CD8-positive, alpha-beta T cell (primary cell): ENCODE measurements at places on chromosomes 4 and X.

DNA sequence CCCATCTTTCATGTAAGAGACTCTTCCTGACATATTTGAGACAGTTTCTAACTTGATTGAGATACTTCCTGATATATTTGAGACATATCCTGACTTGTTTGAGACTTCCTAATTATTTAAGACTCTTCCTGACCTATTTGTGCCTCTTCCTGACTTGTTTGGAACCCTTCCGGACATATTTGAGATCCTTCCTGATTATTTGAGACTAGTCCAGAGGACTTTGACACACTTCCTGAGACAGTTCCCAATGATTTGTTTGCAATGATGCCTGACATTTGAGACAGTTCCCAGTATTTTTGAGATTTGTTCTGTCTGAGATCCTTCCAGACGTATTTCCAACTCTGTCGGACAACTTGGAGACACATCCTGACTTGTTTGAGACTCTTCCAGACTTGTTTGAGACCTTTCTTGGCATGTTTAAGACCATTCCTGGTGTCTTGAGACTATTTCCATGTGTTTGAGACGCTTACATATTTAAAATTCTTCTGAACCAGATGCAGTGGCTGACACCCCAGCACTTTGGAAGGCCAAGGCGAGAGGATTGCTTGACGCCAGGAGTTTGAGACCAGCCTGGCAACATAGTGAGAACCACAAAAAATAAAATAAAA is 118.9 kb upstream of the USP9X start:
- no peak for DNase-seq

DNA sequence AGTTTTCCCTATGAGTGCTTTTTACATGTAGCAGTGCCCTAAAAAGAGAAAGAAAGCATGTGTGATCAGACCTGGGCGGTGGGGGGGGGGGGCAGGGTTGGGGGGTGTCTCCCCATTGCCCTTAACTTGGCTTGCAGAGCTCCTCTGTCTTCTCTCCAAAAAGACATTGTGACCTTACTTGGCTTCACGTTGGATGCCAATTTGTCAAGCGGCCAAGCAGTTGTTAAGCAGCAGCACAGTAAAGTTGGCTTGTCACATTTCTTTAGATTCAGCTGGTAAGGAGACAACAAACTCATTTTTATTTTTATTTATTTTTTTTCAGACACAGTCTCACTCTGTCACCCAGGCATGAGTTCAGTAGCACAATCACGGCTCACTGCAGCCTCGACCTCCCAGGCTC is 57.3 kb upstream of the ZNF157 start:
- no peak for DNase-seq

GRCh38 chr4:140158365-140159030 is 4.5 kb upstream of the MAML3 start:
- no peak for DNase-seq

- no peak for DNase-seq
These were observed 49.9 kb upstream of the SRD5A3 start for GRCh38 chr4:55296096-55296495.

DNA sequence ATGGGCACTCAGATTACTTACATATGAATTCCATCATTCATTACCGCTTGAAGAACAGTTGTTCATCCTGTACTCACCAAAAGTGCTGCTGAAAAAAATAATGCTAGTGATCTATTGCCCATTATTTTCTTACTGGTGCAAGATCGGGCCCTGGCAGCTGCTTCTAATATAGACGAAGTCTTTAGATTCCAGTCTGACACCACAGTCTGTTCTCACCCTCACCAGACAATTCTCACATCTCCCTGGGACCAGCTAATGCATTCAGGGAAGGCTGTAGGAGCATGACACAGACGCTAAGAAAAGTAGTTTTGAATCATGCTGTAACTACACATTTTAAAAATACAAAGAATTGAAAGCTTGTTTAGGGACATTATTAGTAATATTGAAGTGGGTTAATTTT is 13.8 kb downstream of the GEMIN8 start:
- no peak for DNase-seq

- DNase-seq: no peak
These were observed 230.6 kb downstream of the PCDH7 start for GRCh38 chr4:30950737-30951136.

DNA sequence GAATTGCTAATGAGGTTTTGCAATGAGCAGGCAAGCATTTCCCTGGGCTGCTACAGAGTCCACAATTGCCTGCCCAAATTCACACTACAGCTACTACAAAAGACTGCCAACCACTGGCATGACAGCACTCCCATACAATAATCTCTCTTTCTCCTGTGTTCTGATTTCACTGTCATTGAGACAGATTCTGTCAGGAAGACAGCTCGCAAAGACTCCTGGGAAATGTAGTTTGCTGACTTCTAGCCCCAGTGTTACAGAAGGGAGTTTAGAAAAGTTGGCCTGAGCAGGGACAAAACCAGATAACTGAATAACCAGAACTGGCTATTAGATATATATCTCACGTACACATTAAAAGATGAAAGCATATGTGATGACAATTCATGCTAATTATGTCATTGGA is 1231.3 kb upstream of the PRKX start:
- DNase-seq: no peak

GRCh38 chr4:67393699-67394281 is 151.5 kb downstream of the CENPC start:
- no peak for DNase-seq

DNA sequence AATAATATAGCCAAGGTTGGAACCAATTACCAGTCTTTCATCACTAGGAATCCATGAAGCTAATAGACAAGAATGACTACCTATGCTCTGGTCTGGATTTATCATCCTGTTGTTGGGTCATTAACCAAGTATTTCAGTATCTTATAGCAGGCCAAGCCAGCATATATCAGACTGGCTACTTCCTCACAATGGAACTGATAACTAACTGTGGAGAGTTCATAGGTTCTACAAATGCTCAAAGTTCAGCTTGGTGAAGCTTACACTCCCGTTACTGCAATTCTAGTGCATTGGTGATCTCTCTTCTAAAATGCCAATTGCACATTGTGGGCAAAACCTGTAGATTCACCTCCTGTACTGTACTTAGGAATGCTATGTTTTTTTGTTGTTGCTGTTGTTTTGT is 4.8 kb downstream of the TRPC5OS start:
- DNase-seq: no peak

DNA sequence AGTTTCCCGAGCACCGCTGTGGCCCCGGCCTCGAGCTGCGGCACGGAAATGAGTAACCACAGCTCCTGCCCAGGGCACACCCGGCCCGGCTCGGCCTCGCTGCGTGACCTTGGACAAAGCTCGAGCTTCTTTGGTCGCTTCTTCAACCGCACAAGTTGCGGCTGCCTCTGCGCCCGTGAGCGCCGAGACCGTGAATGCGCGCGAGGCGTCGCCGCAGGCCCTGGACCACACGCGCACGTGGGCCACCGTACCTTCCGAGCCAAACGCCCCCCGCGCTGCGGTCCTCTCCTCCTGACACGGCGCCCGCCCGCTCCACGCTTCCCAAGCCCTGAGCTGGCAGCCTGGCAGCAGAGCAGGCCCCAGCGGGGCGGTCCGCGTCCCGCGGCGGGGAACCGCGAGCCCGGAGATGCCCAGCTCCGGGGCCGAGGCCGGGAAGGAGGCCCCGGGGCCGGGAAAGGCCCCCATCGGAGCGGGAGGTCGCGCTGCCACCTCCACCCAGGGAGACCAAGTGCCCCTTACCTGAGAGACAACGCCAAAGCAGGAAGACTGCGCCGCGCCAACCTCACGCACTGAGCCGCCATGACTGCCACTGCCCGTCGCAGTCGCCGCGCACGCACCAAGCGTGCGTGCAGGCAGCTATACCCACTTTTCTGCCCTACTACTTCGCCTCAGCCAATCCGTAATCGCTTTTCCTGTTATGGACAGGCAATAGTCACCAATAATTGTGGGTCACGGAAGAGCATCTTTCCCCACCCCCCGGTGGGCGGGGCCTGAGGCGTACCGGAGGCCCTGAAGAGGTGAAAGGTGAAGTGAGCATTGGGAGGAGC is at the start of gene GRPEL1:
Gene GRPEL1 (minus strand): TSS at position 613 of the 827 bp plus-strand sequence. CDS start 32 bp downstream, at position 581.
- DNase-seq: peak; percentile 100

DNA sequence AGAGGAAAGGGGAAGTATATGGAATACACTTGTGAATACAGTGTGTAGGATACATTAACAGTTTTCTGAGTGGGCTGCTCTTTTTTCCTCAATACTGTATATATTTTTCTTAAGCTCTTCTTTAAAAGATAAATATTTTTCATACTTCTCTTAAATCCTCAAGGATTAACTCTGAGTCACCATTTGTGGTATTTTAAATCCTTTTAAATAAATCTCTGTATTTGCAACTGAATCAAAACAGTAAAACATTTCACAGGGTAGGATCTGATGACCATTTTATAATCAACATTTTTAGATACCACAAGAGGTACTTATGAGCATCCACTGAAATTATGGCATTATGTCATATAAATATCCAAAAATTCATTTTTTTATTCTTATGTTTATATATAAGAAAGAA is 87.6 kb downstream of the GAB1 start:
- no peak for DNase-seq

GRCh38 chrX:31213941-31214340 is 142.1 kb upstream of the FTHL17 start:
- DNase-seq: no peak

GRCh38 chrX:139475432-139475831 is 55.1 kb upstream of the F9 start:
- DNase-seq: no peak

- DNase-seq: no peak
These were observed 76.1 kb downstream of the SORBS2 start for GRCh38 chr4:185735866-185736400.

GRCh38 chr4:148048598-148048997 is 316.7 kb downstream of the ARHGAP10 start:
- no peak for DNase-seq

DNA sequence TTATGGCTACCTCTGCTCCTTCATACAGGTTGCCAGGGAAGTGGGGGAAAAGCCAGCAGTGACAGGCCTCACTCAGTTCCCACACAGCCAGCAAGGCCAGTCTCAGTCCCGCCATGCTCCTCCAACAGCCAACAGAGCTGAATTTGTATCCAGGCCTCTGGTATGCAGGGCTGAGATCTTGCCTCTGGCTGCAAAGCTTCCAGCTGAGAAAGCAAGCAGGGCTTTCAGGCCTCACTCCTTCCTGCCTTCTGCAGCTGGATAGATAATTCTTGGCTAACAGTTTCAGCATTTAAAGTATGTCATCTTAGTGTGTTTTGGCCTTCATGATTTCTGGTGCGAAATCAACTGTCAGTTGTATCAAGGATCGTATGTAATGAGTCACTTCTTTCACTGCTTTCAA is 103.6 kb downstream of the GNL3L start:
- DNase-seq: no peak

DNA sequence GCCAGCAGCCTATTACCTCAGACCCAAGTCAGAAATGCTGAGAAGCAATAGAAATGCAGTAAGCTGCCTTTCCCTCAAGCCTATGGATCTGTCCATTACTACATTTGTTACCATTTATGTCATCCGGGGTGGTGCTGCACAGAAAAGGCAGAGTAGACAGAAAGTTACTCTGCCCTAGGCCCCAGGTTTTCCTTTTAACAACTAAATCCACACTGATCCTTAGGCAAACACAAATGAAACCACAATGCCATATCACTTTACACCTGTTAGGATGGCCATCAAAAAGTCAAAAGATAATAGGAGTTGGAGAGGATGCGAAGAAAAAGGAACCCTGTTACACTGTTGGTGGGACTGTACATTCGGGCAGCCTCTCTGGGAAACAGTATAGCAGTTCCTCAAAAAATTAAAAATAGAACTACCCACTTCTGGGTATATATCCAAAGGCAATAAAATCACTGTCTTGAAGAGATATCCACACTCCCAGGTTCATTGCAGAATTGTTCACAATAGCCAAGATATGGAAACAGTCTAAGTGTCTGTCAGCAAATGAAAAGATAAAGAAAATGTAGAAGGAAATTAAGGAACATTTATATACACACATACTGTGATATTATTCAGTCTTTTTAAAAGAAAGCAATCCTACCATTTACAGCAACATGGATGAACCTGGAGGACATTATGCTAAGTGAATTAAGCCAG is 186.3 kb downstream of the NWD2 start:
- DNase-seq: no peak

- no peak for DNase-seq
These were observed 27.1 kb downstream of the AWAT2 start for GRCh38 chrX:70022616-70023015.

DNA sequence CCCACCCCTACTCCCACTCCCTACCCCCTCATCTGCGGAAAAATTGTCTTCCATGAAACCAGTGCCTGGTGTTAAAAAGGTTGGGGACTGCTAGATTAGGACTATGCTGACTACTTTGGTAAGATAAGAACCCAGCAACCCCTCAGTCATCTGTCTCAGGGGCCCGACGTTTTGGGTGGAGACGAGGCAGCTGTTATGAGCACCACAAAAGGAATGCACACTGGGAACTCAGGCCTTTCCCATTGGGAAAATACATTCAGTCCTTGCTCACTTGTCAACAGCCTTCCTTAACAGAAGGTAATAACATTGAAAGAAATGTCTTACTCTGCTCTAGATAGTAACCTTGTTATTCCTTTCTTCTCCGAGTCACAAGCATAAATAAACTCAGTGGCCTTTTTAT is 310.8 kb downstream of the AFF2 start:
- DNase-seq: no peak

DNA sequence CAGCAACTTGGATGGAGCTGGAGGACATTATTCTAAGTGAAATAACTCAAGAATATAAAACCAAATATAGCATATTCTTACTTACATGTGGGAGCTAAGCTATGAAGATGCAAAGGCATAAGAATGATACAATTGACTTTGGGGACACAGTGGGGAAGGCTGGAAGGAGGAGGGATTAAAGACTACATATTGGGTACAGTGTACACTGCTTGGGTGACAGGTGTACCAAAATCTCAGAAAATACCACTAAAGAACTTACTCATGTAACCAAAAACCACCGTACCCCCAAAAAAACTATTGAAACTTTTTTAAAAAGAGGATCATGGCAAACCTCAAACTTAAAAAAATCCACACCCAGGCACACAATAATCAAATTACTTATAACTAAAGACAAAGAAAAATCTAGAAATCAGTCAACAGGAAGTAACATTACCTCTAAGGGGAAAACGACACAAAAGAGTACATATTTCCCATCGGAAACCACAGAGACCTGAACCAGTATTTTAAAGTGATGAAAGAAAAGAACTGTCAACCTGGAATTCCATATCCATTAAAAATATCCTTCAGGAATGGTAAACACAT is 241.8 kb downstream of the PRDM5 start:
- DNase-seq: no peak

- DNase-seq: peak; percentile 59
These were observed 87.3 kb downstream of the PRSS12 start for GRCh38 chr4:118265312-118266144.

GRCh38 chrX:39356119-39356807 is 555.0 kb downstream of the MID1IP1 start:
- DNase-seq: no peak

DNA sequence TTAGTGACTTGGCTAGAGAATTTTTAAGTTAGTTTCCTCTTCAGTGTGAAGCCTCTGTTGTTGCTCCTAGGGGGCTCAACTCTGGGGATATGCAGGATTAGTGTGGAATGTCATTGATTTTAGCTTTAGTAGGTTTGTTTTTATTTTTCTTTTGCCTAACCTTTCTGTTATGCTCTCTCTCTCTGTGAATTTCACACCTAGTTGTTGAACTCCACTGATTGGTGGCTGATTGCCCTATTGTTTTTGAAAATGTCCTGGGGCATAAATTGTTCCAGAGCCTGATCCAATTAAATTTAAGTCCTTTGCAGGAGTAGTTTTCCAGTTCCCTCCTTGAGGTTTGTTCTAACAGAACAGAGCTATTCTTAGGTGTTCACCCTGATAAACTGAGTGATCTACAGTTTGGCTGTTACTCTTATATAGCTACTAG is 393.3 kb upstream of the CTSO start:
- no peak for DNase-seq
